ENCODE measurements at places on chromosomes 11 and 22. TPM values are rescaled to one million over a fixed set of nuclear protein-coding genes. Genes with fewer than 3 reads are reported as not detected.

Gene PTPRCAP
- 2.1 TPM for total RNA-seq

- no peak for DNase-seq
Observed at GRCh38 chr11:44865866-44866272, 84.8 kb downstream of the TP53I11 start.

- peak; percentile 67 for DNase-seq
Observed at GRCh38 chr22:33519071-33519973, 401.0 kb downstream of the LARGE1 start.

DNA sequence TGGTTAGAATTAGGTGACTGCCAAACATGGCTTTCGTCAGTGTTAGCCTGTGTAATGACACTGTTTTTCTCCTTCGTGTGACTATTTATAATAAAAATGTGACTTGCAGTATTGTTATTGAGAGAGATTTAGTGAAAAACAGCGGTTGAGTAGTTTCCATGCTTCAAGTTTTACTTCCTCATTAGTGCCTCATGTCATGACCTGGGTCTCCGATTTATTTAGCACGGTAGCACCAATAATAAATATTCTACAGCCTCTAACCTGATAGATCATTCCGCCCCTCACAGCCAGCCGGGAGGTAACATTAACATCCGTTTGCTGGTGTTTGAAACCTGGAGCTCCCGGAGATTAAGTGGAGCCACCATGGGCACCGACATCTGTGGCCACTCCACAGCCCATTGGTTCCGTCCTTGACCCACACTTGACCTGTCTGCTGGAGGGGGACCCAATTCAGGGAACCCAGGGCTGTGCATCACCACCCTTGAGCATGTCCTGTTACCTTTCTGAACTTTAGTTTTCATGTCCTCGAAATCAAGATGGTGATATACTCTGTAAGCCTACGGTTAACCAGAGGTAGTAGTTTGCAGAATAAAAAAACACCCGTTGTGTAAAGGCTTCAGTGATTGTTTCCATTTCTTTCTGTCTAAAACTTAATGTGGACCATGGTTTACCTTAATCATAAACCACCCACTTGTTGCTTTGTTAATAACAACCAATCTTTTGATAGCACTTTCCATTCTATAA lies 104.1 kb downstream of the ATXN10 start:
- DNase-seq: no peak

- DNase-seq: no peak
Observed at GRCh38 chr22:46125816-46126765, 24.2 kb upstream of the PPARA start.

GRCh38 chr11:111759376-111759775 lies 6.8 kb downstream of the PPP2R1B start:
- DNase-seq: no peak

- no peak for DNase-seq
Observed at GRCh38 chr11:48193876-48194275, 22.7 kb upstream of the OR4B1 start.

Gene CASP12
- total RNA-seq: not detected

GRCh38 chr22:44483878-44484277 lies 14.2 kb downstream of the RTL6 start:
- DNase-seq: no peak

- no peak for DNase-seq
Observed at GRCh38 chr22:27876684-27877083, 42.4 kb downstream of the PITPNB start.

- DNase-seq: peak; percentile 88
Observed at GRCh38 chr11:47269829-47270305, at the start of gene MADD. Gene MADD, plus strand, starts transcription at chr11:47270133.

- DNase-seq: no peak
Observed at GRCh38 chr11:19633276-19633675, 79.4 kb upstream of the NAV2 start.

- no peak for DNase-seq
Observed at GRCh38 chr11:57414612-57415212, 12.2 kb downstream of the SLC43A3 start.

- DNase-seq: peak; percentile 47
Observed at GRCh38 chr11:6646576-6646917, 9.1 kb downstream of the DCHS1 start.

DNA sequence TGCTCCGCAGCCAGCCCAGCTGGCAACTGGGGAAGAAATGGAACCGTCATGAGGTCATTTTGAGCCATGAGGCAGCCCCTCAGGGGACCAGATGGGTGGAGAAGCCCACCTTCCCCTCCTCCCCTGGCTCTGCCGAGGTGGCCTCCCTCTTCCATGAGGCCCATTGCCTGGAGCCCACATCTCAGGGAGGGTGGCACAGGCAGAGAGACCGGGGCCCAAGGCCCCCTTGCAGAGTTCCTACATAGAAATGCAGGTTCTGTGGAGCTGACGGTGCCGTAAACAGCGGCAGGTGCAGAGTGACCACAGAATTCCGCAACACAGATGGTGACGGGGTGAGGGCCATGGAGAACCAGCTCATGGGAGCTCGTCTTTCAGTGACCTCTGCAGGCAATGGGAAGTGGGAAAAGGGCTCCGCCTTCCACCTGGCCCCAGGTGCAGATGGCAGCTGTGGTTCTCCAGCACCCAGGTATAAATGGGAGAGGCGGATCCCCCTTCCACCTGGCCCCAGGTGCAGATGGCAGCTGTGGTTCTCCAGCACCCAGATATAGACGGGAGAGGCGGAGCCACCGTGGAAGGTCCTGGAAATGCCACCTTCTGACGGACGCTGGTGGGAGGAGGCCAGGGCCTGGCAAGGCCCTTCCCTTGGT lies 765.4 kb downstream of the BRD1 start:
- no peak for DNase-seq

Gene MMP27
- not detected for total RNA-seq

DNA sequence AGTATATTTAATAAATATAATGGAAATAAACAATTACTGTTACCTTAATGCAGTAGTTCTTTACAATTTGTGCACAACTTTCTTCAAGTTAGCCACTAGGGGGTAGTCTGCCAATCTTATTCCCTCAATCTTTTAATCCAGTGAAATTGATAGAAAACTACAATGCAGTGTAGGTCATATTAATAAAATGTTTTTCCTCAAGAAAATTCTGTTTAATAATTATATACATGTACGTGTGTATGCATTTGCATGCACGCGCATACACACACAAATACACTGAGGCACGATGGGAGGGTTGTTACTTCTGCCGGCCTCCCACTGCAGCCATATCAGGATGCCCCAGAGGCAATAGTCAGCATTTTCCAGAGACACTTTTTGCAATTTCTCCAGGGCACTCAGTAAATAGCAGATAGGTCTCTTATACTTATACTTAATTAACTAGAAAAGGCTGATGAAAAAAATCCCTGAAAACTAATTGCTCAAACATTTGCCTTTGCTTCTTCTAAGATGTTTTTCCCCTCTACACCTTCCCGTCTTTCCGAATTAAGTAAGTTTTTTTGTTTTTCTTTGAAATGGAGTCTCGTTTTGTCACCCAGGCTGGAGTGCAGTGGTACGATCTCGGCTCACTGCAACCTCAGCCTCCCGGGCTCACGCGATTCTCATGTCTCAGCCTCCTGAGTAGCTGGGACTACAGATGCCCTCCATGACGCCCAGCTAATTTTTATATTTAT lies 3.1 kb downstream of the GAB2 start:
- no peak for DNase-seq

Gene MPZL2
- 3.2 TPM for total RNA-seq

- DNase-seq: no peak
Observed at GRCh38 chr22:44663256-44663999, 38.6 kb upstream of the PRR5 start.

DNA sequence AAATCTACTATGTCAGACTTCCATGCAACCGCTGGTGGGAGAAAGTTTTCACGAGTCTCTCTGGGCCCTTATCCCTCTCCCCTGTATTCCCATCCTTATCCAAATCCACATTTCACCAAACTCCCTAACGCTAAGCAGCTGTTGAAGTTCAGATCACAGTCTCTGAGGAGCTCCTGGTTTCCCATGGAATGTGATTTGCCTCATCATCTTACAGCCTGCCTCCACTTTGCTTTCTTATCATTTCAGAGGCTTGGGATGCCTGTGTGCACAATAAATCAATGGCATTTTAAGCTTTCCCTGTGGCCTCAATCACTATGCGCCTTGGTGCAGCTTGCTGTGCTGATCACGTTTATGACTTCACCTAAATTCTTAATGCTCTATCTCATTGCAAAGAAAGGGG lies 352.4 kb upstream of the FAT3 start:
- DNase-seq: no peak

GRCh38 chr11:27672836-27673464 lies 27.3 kb downstream of the BDNF start:
- DNase-seq: no peak

Gene OR2AT4
- not detected for total RNA-seq

Gene OR5B12
- total RNA-seq: not detected

- peak; percentile 76 for DNase-seq
Observed at GRCh38 chr11:44658506-44658850, 68.3 kb upstream of the TSPAN18 start.

DNA sequence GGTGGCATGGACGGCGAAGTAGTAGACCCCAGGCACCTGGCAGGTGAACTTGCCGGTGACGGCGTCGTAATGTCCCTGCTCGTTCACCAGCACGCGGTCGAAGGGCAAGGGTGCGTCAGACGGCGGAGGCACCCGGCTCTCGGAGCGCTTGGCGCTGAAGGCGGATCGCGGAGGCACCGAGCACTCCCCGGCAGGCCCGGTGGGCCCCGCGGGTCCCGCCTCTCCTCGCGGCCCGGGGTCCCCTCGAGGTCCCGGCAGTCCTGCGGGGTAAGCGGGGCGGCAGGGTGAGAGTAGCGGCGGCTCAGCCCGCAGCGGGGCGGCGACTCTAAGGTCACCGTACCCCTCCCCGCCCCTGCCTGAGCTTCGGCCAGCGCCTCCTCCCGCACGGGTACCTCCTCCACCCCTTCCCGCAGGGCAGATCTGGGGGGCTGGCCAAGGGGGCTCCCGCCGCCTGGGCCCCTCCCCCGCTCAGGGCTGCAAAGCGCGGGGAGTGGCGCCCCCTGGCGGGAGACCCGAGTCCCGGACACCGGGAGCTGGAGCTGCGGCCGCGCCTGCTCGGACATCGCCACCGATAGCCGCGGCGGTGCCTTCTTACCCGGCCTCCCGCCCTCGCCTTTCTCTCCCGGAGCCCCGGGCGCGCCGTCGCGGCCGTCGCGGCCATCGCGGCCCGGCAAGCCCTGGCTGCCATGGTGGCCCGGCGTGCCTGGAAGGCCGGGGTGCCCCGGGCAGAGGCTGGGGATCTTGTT lies 921 bp downstream of the C1QTNF5 start:
- peak; percentile 92 for DNase-seq

DNA sequence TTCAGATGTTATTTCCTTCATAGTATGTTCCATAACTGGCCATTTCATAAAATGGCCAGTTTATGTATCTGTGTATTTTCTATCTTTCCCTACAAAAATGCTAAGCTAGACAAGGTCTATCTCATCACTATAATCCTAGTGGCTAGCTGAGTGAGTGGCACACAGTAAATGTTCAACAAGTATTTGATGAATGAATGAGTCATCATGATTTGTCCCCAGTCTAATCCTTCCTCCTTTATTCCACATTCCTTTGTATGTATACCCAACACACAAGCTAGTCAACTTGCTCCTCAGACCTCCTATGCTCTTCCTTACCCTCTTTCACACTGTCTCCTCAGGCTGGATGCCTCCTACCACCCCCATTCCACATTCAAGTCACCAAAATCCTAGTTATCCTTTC lies 12.5 kb downstream of the APLNR start:
- no peak for DNase-seq

GRCh38 chr22:23302171-23303002 lies 122.1 kb downstream of the BCR start:
- DNase-seq: no peak

- no peak for DNase-seq
Observed at GRCh38 chr22:24236656-24237055, 8.2 kb downstream of the GGT5 start.

DNA sequence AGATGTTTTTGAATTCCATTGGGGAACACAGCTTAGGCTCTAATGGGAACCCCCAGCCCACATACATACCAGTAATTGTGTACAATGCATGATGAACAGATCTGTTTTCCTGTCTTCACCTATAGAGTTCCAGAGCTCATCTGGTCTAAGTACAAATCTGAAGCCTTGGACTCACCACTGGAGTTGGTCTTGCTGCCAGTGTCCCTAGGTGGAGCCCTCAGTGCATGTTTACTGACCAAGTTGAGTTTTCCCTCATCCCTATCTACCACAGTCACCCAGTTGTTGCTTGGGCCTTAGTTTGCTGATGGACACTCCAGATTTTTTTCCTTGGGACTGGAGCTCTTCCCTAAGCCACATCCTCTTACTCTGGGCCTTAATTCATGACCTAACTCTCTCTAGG lies 159.2 kb upstream of the DDI1 start:
- no peak for DNase-seq

GRCh38 chr11:92101920-92102319 lies 122.7 kb upstream of the FAT3 start:
- no peak for DNase-seq

DNA sequence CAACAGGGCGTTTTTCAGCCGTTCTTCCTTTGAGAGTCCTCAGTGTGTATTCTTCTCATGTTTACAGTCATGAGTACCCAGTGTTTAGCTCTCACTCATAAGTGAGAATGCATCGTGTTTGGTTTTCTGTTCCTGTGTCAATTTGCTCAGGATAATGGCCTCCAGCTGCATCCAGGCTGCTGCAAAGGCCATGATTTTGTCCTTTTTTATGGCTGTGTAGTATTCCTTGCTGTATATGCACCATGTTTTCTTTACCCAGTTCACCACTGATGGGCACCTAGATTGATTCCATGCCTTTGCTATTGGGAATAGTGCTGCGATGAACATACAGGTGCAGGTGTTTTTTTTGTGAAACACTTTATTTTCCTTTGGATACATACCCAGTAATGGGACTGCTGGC lies 23.5 kb downstream of the B3GAT1 start:
- DNase-seq: no peak

GRCh38 chr11:104657083-104657482 lies 241.2 kb downstream of the CASP12 start:
- DNase-seq: no peak

DNA sequence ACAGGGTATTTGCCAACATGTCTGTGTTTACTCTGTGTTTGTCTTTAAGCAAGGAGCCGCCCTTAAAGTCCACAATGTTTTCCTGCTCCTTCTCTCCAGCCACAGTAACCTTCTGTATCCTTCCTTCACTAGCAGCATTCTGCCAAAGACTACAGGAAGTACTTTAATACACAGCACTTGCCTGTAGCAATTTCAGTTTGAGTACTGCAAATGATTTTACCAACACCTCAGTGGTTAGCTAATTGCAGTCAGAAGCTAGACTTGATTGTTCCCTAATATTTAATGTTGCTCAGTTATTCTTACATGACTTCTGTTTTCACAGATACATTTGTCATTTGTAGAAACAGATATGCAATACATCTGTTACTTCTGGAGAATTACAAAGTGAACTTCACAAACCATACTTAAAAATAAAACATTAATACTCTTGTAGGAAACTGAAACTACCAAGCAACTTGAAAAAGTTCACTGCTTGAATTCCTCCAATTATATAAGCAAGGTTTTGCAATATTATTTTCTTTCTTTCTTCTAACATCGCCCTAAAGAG lies 69.1 kb downstream of the FCHSD2 start:
- DNase-seq: no peak

Gene AQP11
- 2.6 TPM for total RNA-seq
